ENCODE measurements at places on chromosomes 16 and 17.
A peak's percentile ranks its signal among the peaks of the same experiment; 100 is the strongest.

DNA sequence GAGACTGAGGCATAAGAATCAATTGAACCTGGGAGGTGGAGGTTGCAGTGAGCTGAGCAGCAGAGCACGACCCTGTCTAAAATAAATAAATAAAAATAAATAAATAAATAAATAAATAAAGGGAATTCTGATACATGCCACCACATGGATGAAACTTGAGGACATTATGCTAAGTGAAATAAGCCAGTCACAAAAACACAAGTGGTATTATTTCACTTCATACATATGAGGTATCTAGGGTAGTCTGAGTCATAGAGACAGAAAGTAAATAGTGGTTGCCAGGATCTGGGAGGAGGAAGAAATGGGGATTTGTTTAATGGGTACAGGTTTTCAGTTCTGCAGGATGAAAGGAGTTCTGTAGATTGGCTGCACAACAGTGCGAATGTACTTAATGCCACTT is 16.3 kb downstream of the PIPOX start:
- peak; percentile 57 for DNase-seq

DNA sequence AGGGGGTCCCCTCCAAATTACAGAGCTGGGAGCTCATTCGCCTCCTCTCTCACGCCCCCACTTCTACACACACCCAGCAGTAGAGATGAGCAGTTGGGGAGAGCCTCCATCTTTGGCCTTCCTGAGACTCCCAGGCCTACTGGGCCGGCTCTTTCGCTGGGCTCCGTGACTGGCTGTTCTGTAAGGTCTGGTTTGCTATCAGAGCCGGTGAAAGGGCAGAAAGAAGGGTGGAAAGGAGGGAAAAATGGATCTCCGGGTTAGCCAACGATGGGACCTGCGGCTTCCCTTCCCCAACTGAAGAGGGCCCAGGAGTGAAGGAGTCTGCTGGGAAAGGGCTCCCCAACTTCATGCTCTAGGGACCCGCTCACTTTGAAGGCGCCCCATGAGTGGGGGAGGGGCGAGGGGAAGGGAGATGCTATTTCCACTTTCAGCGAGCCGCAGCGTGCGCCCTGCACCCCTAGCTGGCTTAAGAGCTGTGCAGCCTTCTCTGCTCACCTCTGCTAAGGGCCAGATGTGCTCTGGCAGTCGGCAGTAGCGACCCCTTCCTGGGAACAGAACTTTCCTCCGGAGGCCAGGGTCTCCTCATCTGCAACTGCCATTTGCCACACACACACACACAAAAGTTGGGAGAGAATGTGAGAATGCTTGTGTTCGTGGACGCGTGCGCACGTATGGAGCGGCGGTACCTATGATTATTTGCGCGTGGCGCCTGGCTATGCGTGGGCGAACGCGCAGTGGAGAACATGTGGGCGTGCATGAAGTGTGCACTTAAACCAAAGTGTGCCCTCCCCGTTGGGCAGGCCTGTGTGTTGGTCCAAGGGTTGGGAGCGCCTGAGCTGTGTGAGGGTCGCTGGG is 2.9 kb upstream of the FOXF1 start:
- no peak for DNase-seq

DNA sequence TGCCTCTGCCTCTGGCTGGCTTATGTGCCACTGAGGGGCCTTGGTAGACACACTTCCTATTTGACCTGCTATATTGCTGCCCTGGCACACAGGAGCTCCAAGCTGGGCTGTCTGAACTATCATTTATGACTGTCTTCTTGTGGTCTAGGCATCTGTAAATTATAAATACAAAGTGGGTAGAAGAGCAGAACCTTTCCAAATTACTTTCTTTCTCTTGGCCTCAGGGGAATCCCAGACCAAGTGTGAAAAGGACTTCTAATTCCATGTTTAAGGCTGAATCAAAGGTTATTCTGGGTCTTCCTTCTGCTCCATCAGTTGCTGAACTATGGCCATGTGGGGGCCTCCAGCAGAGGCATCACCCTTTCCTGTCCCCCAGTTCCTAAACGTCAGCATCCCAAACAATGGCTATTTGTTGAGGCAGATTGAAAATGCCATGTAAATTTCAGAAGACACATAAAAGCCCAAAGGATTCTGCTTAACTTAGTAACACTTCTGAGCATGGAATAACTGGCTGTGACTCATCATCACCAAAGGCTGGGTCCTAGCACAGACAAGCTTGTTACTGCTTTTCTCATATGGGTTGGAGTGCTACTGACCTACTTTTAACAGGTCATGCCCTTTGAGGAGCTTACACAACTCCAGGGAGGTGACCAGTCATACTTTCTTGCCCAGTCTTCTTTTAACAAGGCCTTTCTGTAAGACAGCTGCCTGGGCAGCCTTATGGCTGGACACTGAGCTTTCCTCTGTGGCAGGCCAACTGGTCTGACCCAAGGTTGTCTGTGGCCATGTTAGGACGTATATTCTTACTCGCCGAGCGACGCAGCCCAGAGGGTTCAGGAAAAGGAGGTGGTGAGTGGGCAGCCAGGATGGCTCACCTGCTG is 154.8 kb downstream of the VPS53 start:
- peak; percentile 94 for DNase-seq

DNA sequence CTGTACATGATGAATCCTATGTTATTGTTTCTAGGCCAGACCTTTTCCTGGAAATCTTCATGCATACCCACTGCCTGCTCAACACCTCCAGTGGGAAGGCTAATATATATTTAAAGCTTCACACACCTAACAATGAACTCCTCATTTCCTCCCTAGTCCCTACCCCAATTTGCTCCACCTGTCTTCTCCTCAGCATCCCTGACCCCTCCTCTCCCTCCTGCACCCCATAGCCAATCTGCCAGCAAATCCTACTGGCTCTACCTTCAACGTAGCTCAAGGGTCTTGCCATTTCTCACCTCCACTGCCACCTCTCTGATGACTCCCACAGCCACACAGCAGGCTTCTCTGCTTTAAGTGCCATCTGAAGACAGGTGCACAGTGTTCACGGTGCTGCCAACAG is 215.6 kb upstream of the WSB1 start:
- no peak for DNase-seq

DNA sequence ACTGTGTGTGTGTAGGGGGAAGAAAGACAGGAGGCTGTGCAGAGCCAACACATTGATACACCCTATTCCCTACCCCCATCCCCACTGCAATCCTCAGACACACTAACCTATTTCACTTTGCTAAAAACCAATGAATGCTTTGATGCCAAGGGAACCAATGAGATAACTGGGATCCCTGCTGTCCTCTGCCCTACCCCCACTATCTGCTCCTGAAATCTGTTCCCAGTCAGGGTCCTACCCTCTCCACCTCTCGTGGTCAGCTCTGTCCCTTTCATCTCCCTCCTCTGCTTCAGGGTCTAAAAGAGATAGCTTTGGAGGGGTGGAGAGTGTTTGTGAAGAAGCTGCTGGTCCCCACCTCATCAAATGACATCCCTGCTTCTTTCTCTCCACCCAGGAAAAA is 19.1 kb upstream of the SP6 start:
- no peak for DNase-seq

GRCh38 chr17:58289869-58290268 is 9.1 kb upstream of the MPO start:
- DNase-seq, result no peak

GRCh38 chr16:49618955-49619354 is 237.0 kb downstream of the ZNF423 start:
- no peak for DNase-seq

- DNase-seq, result no peak
Measured at GRCh38 chr17:40480501-40481003, 20.9 kb downstream of the TNS4 start.

- no peak for DNase-seq
Measured at GRCh38 chr16:89945654-89946053, 2.9 kb upstream of the DEF8 start.

GRCh38 chr17:20852990-20853370 is 189.8 kb downstream of the USP22 start:
- DNase-seq, result no peak

- no peak for DNase-seq
Measured at GRCh38 chr17:8798846-8799569, at the start of gene MFSD6L. TSS of gene MFSD6L (minus strand) at chr17:8799365. CDS start at chr17:8799120, 245 bp downstream.

- DNase-seq, result no peak
Measured at GRCh38 chr17:72430611-72431432, 310.0 kb downstream of the SOX9 start.

GRCh38 chr16:57815987-57816745 is 13.9 kb upstream of the KIFC3 start:
- DNase-seq, result peak; percentile 90

DNA sequence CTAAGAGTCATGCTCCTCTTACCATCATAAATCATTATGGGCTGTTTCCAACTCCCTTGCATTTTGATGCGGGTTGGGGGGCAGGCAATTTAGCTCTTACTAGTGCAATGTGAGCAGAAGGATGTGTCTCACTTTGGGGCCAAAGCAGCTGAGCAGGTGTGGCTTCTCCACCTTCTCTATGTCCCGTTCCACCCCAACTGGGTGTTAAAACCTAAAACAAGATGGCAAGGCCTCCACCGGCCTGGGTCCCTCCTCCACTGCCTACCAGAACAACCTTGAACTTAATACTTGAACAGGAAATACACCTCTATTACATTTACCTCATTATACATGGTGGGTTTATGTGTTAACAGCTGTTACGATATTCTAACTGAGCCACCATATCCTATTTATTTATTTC is 52.8 kb downstream of the TOX3 start:
- no peak for DNase-seq

GRCh38 chr17:67751101-67752074 is 33.7 kb downstream of the NOL11 start:
- no peak for DNase-seq

DNA sequence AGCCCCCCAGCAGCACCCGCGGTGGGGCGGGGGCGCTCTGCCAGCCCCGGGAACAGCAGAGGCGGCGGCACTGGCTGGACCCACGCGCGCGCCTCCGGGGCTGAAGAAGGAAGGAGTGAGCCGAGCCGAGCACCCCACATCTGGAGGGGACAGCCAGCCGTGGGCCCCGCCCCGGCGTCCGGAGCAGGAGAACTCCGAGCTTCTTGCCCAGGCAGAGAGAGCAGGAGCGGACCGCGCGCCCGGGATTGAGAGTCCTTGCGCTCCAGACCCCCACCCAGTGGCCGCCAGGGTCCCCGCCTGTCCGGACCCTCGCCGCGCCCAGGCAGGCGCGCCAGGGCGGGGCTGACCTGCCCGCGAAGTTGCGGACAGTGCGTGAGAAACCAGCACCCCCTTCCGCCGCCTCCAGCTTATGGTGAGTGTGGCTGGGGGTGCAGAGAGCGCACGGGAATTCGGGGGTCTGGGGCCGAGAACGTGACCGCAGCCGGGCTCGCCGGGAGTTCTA is 921.9 kb upstream of the EEF2KMT start:
- no peak for DNase-seq

- DNase-seq, result no peak
Measured at GRCh38 chr17:63722403-63722802, 19.2 kb downstream of the STRADA start.

GRCh38 chr16:88472637-88473205 is 19.6 kb downstream of the ZFPM1 start:
- no peak for DNase-seq

DNA sequence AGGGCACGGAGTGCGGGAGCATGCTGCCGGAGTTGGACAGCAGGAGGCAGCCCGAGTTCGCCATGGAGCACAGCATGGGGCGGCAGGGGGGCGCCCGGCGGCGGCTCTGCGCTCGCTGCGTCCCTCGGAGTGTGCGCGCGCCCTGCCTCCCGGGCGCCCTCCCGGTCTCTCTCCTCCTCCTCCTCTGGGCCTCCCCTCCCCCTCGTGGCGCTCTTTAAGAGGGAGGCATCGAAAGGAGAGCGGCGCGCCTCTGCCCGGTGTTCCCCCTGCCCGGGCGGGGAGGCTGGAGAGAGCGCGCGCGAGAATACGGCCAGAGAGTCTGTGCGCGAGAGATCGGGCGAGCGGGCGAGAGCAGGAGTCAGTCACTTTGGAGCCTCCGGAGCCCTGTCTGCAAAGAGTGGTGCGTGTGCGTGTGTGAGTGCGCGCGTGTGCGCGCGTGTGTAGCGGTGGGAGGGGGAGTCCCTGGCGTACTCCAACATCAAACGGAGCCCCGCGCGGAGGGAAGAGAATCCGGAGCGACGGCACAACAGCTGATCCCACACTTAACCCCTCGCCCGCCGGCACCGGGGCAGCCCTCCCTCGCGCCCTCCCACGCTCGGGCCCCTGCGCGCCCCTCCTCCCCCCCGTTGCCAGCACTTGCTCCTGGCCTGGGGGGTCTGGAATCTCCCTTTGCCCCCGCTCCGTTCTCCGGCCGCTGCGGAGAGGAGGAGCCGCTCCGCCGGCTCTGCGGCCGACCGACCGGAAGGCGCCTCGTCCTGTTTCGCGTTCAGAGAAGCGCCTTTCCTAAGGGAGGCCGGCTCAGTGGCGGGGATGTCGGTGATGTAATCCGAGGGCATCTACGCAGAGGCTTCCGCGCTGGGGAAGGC is 108.9 kb downstream of the ENGASE start:
- no peak for DNase-seq

GRCh38 chr17:45144199-45145034 is 3.9 kb upstream of the HEXIM1 start:
- DNase-seq, result no peak

Measured in stromal cell of bone marrow (primary cell).